ENCODE measurements at places on chromosomes 11 and 22.

- DNase-seq, result no peak
These were observed 52.2 kb downstream of the IRAG1 start for GRCh38 chr11:10641177-10641911.

DNA sequence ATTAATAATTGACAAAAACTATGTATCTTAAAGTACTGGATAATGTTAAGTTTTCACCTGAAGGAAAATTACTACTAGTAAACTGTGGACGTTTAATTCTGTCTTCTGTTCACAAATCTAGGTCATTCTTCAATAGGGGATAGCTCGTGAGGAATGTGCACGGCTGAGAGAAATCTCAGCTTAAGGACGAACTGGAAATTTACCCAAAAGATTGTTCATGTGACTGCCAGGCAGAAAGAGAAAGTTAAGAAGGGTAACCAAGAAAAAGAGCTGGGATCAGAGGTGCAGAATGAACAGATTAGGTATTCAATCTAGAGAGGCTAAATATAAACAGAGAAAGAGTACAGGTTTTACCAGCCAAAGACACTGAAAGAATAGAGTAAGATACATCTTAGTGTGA, 245.3 kb downstream of the CASP12 start:
- no peak for DNase-seq

GRCh38 chr11:110429731-110430266, at the start of gene FDX1:
Gene FDX1, plus strand, starts transcription at chr11:110429948. Its CDS starts 173 bp downstream, at chr11:110430121.
- DNase-seq, result peak; percentile 73

- no peak for DNase-seq
These were observed 278.2 kb downstream of the BRD1 start for GRCh38 chr22:49549256-49550140.

GRCh38 chr11:3796346-3796745, 1.0 kb downstream of the NUP98 start:
- no peak for DNase-seq

DNA sequence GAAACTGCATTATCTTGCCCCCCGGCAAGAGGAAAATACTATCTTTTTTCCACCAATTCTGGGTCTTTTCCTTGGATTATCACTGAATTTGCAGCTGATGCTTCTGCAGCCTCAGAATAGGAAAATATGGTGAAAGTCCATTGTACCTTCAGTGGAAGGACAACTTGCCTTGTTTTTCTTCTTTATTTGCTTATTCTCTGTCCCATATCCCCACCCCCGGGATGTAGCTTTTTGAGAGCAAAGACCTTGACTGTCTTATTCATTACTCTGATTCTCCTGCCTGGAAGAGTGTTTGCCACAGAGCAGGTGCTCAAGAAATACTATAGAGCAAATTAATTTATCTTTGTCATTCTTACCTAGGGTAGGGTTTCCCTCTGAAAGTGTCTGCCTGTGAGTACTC, 29.5 kb downstream of the UBASH3B start:
- no peak for DNase-seq

DNA sequence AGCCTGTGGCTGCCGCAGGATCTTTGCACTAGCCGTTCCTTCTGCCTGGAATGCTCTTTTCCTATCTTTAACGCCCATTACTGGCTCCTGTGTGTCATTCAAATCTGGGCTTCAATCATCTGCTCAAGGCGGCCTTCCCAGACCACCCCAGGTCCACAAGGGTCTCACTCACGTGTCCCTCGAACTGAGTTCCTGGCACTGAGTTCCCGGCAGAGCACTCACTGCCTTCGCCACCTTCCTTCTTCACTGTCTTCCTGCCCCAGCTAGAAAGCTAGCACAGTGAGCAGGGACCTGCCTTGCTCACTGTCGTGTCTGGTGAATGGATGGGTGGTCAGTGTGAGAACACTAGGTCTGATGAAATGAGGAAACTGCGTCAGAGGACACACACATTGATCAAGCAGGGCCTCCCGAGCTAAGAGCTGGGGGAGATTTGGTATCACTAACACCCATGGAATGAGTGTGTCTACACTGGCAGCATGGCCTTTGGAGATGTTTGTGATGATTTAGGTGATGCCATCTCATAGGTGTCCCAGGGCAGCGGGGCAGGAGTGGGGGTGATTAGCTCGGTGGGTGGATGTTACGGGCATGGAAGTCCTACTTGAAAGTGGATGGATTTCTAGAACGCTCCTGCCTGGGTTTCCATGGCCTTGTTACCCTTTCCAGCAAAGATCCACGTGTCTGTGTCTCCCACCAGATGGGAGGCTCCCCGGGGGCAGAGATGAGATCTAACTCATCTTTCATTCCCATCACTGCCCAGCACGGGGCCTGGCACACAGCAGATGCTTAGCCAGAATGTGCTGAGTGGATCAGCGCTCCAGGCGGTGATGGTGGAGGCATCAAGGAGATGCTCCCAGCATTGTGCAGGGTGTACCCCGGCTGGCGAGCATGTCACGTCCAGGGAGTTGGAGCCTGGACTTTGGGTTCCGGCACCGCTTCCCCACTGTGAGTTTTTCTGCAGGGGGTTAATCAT, 64.5 kb downstream of the SHISAL1 start:
- no peak for DNase-seq

DNA sequence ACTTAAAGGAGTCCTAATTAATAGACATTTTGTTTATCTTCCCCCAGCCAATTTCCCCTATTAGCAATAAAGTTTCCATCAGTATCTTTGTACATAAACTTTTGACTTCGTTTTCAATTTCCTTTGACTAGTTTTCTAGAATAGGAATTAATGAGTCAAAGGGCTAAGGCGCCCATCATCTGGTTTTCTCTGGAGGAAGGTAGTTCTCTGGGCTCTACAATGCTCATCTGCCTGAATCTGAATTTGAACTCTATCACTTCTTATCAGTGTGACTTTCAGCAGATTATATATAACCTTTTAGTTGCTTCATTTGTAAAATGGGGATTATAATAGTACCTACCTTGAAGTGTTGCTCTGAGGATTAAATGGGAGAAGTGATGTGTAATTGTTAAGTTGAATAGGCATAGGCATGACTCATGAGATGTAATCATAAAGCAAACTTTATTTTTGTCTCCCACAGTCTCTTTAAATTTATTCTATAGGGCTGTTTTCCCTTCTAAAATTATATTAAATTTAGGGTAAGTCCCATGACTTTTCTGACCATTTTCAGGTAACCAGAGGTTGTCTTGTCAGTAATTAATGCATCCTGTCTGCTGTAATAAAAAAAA, 5.8 kb upstream of the TUB start:
- DNase-seq, result no peak

GRCh38 chr11:65558930-65559509, 861 bp upstream of the LTBP3 start:
- no peak for DNase-seq

DNA sequence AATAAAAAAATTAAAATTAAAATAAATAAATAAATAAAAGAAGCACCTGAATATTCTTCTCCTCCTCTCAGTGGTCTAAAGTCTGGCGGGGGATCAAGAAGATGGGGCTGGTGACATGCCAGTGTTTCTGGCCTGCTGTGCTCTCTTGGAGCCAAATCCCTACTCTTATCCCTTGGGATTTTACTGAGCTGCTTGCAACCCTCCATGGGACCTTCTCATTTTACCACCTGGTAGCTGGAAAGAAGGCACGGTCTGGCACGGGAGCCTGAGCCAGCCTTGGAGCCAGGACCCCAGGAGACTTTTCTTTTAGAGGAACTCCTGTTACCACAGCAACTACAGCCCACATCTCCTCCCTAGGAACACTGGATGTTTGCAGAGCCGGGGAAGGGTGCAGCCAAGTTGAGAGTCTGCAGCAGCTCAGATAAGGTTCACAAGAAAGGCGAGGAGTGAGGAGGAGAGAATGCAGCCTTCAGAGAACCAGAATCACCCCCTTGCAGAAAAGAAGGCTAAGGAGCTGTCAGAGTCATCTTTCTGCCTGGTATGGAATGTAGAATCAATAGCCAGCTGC, 21.4 kb downstream of the CD6 start:
- no peak for DNase-seq

- no peak for DNase-seq
These were observed 50.7 kb downstream of the TP53I11 start for GRCh38 chr11:44899959-44900358.

DNA sequence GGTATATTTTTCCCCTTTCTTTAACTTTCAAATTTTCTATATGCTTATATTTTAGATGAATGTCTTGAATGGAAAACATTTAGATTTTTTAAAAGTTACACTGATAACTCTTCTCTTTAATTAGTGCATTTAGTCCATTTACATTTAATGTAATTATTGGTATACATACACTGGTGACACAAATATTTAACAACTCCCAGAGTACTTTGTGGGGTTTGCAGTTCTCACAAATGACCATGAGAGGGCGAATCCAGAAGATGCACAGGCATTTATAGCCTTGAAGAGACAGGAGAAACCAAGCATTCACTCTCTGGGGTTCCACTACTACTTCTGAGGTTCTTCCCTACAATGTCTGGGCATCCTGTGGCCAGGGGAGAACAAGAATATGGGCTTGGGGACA, 125.1 kb downstream of the TIMP3 start:
- no peak for DNase-seq

DNA sequence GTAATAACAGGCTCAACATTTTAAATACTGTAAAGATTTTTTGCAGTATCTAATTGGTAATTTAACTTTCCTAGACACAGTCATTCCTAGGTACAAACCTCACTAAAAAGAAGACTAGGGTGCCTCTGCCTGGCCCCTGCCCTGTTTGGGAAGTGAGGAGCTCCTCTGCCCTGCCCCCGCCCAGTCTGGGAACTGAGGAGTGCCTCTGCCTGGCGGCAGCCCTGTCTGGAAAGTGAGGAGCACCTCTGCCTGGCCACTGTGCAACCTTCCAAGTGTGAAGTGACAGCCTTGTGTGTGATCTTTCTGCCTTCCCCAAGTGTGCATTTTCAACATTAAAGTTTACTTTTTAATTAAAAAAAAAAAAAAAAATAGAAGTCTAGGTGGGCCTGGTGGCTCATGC, 4.2 kb downstream of the CHORDC1 start:
- no peak for DNase-seq

DNA sequence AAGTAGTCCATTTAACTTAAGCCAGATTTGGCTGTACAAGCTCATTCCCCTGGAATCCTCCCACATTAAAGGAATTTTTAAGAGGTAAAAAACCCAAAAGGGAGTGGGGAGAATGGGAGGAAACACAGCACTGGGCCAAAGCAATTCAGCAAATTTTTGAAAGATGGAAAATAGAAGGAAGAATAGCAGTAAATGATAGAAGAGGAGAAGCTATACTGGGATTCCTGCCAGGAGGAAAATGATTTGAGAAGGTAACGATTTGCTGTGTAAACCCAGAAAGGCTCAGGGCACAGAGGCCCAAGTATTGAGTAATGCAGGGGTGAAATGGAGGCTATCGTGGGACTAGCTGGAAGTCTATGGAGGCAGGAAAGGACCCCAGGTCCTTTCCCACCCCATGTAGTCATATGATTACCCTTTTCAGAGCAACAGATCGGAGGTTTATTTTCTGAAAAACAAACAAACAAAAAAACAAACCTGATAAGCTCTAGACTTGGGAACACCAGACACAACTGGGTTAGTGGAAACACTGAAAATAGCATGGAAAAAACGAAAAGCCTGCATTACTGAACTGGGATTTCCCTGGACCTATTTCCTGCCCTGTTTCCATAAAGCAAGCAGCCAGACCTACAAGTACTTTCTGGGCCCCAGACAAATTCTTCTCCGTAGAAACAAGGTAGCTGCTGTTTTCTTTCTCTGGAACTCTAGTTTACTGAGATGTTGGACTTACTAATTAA, 140.0 kb downstream of the SWAP70 start:
- DNase-seq, result no peak

GRCh38 chr11:113796663-113797259, 17.2 kb downstream of the CLDN25 start:
- no peak for DNase-seq

DNA sequence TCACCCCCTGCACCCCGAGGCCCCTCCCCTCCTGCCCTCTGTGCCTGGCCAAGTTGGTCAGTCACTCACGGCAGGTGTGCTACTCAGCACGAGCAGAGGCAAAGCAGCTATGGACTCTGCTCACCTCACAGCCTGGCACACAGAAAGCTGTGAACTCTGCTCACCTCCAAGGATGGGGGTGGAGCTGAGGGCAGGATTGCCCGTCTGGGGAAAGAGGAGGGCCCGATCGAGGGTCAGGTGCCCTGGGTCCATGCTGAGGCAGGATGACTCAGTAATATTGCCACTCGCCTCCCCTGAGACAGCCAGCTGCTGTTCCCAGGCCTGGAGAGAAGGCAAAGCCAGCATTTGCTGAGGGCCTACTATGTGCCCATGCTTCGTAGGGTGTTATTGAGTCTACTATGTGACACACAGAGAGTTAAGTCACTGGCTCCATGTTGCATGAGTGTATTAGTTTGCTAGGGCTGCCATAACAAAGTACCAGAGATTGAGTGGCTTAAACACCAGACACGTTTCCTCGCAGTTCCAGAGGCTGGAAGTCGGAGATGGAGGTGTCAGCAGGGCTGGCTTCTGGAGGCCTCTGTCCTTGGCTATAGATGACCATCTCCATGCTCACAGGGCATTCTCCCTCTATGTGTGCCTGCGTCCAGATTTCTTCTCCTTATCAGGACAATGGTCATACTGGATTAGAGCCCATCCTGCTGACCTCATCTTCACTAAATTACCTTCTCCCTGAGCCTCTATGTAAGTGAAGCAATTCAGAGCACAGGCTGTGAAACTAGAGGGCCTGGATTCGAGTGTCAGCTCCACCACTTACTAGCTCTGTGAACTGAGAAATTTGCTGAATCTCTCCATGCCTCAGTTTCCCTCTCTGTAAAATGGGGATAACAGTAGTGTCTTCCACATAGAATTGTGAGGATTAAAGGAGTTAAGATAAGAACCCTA, 13.2 kb upstream of the TSKU start:
- DNase-seq, result no peak

DNA sequence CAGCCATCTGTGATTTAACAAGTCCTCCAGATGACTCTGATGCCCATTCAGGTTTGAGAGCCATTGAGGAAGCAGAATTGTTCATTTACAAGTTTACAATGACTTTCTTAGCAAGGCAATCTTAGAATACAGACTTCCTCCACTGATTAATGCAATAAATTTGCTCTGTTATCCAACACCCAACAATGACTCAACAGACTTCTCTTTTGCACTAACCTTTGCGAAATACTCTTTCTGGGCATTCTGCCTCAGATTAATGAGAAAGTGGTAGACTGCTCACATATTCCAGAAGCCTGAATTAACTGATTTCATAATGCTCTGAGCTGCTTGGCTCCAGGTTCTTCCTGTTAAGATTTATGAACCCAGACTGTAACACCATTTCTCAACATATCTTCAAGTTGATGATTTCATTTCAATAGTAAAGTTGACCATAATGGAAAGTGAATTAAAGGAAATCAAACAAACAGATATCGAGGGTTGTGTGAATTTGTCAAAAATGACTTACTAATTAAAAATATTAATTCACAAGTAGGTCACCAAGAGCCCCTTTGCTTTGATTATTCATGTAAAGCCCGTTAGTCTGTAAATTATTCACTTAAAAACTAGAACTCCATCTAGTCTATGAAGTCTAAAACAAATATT, 70.5 kb upstream of the BLID start:
- no peak for DNase-seq

Data from CD8-positive, alpha-beta memory T cell (primary cell).